ENCODE measurements at places on chromosomes 16 and 17.

DNA sequence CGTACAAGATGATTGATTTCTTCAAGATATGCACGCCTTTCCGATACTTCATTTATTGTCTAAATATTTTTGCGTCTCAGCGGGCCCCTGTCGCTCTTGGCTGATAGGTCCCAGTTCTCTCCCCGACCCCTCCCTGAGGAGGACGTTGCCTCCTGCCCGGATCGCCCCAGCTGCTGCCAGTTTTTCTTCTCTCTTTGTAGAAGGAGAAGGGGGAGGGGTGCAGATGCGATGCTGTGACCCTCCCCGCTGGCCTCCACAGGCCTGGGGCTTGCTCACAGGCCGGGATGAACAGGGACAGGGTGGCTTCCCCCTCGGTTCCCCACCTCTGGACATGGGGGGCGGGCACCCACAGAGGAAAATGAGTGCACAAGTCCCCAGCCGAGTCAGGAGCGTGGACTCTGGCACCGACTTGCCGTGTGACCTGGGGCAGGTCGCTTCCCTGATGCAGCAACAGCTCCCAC is 53.6 kb upstream of the ZC3H18 start:
- no peak for DNase-seq

- no peak for DNase-seq
These were observed 10.4 kb downstream of the CHMP6 start for GRCh38 chr17:81002013-81002384.

GRCh38 chr16:1559446-1559975 is 26.0 kb downstream of the TMEM204 start:
- DNase-seq: no peak

- no peak for DNase-seq
These were observed 26.0 kb downstream of the DHRS7B start for GRCh38 chr17:21152731-21153130.

DNA sequence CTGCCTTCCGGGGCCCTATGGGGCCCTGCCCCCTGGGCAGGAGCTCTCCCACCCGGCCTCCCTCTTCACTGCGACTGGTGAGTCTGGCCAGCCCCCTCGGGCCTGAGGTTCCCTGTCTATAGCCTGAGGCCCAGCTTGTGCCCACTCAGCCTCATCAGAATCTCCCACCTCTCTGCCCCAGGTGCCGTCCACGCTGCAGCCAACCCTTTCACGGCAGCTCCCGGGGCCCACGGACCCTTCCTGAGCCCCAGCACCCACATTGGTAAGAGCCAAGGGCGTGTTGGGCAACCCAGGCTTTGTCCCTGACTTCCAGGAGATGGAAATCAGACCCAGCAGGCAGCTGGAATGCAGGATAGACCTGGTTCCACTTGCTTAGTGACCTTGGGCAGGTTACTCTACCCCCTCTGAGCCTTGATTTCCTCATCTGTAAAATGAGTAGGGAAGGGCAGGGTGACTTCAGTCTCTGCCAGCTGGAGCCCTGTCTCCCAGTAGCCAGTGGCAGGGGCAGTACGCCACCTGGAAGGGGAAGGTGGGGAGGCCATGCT is 9.2 kb downstream of the FBRS start:
- no peak for DNase-seq

- no peak for DNase-seq
These were observed 42.7 kb upstream of the SDK2 start for GRCh38 chr17:73686961-73687360.

- no peak for DNase-seq
These were observed 111.4 kb downstream of the ZNF423 start for GRCh38 chr16:49744244-49745220.

- no peak for DNase-seq
These were observed 31.2 kb downstream of the MGAT5B start for GRCh38 chr17:76899414-76899813.
